ENCODE measurements at places on chromosomes 6 and 20.

DNA sequence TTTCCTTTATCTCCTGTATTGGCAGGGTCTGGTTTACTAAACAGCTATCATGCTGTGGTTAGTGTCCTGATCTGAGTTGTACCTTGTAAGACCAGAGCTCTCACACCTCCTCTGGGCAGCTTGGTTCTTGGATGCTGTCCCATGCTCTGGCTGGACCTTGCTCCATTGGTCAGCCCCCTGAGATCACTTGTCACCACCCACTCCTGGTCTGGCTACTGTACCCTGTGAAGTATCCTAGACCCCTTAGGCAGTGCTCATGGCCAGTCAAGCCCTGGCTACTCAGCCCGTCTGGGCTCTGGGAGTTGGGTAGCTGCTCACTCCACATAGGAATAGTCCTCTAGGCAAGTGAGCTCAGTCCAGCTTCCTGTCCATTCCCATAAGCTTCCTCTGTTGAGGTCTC is 31.1 kb downstream of the ADGRF4 start:
- no peak for DNase-seq

- DNase-seq = no peak
Observed at GRCh38 chr20:39800111-39800510, 838.0 kb downstream of the DHX35 start.

DNA sequence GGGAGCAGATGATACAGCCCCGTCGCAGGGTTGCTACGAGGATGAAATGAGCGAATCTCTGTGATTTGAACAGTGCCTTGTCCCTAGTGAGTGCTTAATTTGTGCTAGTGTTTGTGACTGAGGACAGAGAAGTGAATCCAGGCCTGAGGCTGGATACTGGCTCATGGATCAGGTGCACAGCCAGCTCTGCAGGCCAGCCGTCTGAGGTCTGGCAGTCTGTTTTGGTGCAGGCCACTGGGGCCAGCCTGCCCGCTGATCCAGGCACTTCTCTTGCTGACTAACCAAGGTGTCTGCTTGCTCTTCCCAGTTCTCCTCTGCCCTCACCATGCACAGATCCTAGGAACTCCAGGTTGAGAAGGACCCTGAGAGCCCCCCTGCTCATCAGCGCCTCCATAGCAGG is 181.0 kb downstream of the LRFN2 start:
- no peak for DNase-seq

- DNase-seq = no peak
Observed at GRCh38 chr6:100426241-100426640, 38.5 kb downstream of the SIM1 start.

DNA sequence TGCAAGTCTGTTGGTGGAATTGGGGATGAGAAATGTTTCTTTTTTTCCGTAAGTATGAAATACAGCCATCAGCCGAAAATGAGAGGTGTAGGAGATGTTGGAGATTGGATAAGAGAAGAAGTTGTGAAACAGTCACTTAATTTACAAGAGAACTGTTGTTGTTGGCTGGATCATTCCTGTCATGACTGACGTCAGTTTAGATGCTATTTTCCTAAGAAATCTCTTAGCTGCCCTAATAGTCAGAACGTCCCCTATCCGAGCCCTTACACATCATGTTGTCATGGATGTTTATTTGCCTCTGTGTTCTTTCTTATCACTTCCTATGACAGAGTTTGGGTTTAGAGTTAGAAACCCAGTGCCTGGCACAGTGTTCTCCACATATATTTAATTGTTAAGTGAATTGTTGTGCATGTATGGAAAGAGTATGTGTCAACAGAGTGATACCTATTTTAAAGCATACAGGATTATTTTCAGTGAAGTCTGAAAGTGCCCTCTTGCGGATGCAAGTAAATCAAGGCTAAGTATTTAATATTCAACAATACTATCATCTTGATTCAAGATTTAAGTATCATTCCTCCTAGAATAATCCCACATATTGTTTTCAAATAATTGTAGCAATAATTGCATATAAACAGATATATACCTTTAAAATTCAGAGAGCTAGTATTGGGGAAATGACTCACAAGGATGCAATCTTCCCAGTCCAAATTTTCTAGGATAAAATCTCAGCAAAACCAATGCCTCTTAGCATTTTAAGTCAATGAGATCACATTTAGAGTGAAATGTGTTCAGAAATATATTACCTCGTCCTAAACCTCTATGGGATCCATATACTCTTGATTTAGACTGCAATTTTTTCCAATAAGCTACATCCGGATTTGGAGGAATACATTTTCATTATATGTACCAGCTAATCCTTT is 309.9 kb upstream of the NOX3 start:
- DNase-seq = no peak

- no peak for DNase-seq
Observed at GRCh38 chr6:5999688-6000608, 6.8 kb downstream of the NRN1 start.

DNA sequence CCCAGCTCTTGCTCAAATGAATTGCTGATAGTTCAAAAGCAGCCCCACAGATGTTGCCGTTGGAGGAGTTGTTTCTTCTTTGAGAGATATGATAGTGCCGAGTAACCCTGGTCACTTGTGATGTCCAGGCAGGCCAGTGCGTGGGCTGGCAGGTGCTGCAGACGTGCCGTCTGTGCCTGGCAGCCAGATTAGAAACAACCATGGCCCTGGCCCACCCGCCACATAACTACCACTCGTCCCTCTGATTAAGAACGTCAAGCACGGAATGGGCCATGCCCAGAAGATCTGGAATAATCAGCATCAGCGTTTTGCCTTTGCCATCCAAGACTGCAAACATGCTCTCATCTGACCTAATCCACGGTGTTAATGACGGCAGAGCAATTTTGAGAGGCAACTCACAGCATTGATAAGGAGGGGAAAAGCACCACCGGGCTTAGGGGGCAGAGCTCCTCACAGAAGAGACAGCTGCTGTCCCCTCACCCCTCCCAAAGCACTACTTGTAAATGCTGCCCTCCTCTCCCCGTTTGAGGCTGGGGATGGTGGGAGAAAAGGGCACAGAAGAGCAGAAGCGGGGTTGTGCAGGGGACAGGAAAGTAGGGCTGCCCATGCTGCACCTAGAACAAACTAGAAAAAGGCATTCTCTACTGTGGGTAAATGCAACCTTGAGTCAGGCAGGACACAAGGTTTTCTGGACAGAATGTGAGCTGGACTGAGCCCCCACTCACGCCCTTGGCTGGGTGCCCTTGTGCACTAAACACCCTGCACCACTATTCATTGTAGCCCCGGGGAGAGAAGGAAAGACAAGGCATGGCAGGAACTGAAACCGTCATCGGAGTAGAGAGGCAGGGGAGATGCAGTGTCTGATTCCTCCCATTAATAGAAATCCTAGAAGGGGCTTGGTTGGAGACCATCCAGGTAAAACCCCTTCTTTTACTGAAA is 5.3 kb upstream of the CPNE5 start:
- DNase-seq = no peak

- no peak for DNase-seq
Observed at GRCh38 chr20:57420571-57421252, 29.5 kb downstream of the RBM38 start.

GRCh38 chr6:2733324-2733723 is 17.4 kb downstream of the MYLK4 start:
- peak; percentile 32 for DNase-seq

GRCh38 chr6:85594197-85594930 is 706 bp upstream of the SNX14 start:
- peak; percentile 52 for DNase-seq

DNA sequence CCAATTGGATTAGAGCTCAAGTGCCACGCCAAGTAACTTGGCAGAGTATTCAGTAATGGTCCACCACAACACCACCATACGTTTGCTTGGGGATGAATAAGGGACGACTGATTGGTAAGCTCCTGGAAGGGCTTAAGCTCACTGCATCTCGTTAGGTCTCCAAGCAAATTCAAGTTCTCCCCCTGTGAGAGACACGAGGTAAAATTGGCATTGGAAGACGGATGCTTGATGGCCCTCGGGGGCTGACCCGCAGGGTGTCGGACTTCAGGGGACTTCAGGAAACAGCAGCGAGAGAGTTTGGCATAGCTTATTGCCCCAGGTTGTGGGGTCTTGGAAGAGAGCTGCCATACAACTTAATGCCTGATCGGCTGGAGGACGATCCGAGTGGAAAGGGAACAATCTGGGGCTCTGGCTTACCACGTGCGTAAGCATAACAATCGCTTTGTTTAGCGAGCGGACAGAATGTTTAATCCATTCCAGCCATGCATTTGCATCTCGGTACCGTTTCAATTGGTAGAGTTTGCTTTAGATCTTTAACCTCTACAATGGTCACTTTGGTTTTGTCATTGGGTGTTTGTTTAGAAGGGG is 4.8 kb upstream of the ZNFX1 start:
- DNase-seq = no peak

DNA sequence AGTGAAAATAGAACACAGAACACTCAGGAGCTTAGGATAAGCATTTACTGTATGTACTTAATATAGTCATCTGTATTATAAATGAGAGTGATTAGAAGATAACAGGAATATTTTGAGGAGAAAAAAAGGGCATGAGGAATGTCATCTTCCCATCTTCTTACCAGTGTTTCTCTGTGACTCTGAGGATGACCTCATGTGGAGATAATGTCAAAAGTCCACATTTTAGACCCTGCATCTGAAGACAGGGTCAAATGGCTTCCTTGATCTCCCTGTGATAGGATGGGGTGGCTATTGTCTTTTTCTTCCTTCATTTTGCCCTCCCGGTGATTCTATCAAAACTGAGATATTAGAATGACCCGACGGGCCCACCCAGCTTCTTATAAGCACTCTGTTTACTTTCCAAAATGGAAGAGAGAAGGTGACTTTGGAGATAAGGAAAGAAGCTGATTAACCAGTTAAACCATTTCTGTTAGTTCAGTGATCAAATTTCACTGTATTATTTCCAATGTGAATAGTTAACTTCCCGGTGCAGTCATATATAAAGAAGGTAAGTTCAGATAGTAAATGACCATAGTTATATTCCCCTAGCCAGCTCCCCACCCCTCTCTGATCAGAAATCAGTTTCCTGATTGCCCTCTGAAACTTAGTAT is 115.7 kb upstream of the SALL4 start:
- DNase-seq = no peak

DNA sequence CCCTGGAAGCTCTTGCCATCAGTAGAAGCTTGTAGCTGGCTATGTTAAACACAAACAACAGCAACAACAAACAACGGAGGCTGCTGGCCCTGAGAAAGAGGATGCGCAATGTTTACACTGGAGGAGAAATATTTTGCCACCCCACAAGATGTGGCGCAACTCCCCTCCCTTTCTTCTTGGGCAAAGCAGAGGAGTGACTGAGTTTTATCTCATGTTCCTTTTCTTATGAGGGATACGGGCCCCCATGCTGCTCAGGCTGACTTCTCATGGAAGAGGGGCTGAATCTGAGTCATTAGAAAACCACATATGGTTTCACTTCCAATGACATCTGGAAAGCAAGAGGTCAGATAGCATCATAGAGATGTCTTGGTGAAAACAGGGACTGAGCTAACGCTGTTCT is 75.9 kb upstream of the HDDC2 start:
- no peak for DNase-seq

- no peak for DNase-seq
Observed at GRCh38 chr20:46205349-46205748, 87.2 kb downstream of the CD40 start.

DNA sequence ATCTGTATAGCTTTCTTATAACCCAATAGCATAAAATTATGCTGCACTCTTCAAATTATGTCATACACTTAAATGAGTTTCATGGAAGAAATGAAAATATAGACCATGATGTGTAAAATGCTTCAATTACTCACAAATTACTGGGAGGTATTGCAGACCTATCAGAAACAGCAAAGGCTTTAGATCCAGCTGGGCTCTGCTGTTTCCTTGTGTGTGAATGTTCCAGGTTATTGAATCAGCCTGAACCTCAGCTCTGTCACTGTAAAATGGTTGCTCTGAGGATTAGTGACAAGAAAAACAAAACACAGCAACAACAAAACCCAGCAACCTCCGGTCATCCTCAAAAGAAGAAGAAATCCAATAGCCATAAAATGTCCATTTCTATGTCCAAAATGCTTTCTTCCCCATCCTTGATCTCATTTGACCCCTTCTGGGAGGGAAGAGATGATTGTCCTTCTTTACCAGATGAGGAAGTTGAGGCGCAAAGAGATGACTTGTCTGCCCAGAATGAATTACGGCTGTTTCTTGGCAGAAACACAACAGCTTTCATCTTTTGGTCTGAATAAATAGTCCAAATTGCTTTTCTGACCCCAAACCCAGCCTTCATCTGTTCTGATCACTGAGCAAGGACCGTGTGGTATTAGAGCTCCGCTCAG is 42.2 kb upstream of the TGM6 start:
- no peak for DNase-seq

DNA sequence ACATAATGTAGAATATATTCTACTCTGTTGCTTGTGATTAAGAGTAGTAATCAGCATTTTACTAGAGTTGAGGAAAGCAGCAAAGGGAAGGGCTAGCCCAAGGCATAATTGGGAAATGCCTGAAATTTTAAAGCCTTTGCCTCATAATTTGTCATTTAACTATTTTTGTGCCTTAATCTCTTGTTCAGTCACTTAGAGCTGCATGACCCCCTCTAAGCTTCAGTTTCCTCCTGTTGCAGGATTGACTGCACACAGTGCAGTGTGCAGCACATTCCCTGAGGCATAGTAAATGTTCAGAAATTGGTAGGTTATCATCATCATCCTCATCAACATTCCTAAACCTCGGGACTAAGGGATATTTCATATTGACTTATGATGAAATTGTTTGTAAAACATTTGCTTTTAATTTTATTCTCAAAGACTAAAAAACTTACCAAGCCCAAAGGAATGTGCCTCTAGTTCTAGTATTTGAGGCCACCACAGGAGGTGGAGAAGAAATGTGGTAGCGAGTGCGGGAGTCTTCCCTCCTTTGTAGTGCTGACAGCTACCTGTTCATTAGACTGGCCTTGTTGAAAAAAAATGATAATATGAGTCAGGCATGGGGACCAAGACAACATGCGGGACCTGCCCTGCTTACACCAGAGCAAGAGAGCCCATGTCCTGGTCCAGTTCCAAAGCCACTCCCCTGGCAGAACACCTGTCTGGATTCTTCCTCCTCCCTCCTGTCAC is 14.8 kb upstream of the TENT5A start:
- DNase-seq = no peak

DNA sequence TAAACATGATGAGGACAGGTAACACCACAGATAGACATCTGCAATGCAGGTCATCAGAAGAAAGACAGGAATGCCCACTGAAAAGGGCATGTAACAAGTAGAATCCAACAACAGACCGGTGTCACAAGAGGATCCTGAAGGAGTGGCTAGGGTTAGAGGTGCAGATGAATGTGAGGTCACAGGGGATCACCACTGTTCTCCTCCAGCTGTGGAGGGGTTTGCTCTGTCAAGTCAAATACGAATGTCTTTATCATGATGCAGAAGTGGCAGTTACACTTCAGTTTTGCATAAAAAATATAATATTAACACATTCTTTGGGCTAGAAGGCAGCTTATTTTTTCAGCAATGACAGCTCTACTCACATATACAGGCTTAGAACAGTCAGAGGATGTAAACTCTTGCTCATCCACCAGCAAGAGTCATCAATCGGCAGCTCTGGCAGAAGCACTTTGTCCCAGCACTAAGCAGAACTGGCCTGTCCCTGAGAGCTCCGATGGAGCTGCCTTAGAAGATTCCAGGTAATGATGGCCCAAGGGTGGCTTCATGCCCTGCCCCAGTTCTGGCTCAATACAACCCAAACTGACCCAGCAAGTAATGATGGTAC is 130.4 kb upstream of the TRAF3IP2 start:
- no peak for DNase-seq
